ENCODE measurements at places on chromosomes 13 and 19.

GRCh38 chr13:77062097-77062496 lies 35.1 kb upstream of the FBXL3 start:
- no peak for DNase-seq

DNA sequence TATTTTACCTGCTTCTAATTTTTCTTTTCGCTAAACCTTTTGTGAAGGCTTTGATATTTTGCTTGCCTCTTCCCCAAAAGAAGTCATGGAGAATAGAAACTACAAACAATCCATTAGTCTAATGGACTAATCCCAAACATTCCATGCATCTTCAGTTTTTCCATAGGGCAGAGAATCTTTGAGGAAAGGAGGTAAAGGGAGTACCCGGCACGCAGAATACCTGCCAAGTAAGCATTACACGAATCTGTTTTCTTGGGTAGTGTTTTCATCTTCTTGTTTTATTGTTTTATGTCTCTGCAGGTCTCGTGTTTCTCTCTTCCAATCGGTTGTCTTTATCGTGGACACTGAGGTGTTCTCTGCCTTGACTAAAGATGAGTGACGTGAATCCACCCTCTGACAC lies at the start of gene NLRP8:
TSS of gene NLRP8 (plus strand) at position 301 of the 400 bp plus-strand sequence.
- DNase-seq = no peak

- no peak for DNase-seq
Measured at GRCh38 chr19:1266129-1266915, 2.8 kb upstream of the CIRBP start.

DNA sequence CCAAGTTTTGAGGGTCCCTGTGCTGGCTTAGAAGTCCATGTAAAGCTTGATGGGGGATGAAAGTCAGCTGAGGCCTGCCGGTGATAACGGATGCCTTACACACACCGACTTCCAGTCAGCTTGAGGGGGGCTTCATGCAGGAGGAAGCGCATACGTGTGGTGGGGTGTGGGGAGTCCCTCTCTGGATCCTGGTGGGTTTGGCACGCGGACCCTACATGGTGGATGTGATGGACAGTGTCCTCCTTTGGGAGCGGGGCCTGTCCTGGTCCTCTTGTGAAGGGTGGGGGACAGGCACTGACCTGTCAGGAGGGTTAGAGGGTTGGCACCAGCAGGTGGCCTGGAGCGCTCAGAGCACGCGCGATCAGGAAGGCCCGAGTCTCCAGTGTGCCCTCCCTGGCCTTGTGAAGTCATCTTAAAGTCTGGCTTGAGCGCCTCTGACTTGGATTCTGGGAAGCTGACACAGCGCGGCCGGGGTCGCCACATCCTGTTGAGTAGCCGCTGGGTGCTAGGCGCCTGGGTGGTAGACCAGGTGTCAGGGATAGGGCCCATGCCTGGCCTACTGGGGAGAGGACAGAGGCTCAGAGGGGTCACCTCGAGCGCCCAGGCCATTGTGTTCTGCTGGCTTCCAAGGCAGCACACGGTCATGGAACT lies 2.9 kb downstream of the DAZAP1 start:
- no peak for DNase-seq
